ENCODE measurements at places on chromosomes 2 and 18. TPM values are rescaled to one million over a fixed set of nuclear protein-coding genes. Genes with fewer than 3 reads are reported as not detected.

KCNK3 gene
- 0.39 TPM for total RNA-seq

TRPM8 gene
- total RNA-seq: 23.9 TPM

RNF125 gene
- 14.1 TPM for total RNA-seq

ELOA2 gene
- total RNA-seq: not detected

SPDYA gene
- total RNA-seq: 0.15 TPM

RTP5 gene
- total RNA-seq: not detected

CYS1 gene
- total RNA-seq: 0.26 TPM

SERPINB13 gene
- not detected for total RNA-seq

LIPG gene
- total RNA-seq: 36.3 TPM

SPHKAP gene
- not detected for total RNA-seq

SMIM21 gene
- not detected for total RNA-seq

REG1B gene
- total RNA-seq: not detected

TUBB6 gene
- 8.7 TPM for total RNA-seq

TM4SF20 gene
- total RNA-seq: not detected

CTAGE1 gene
- not detected for total RNA-seq

NEUROD1 gene
- not detected for total RNA-seq
